ENCODE measurements at places on chromosomes 2 and 18.

DNA sequence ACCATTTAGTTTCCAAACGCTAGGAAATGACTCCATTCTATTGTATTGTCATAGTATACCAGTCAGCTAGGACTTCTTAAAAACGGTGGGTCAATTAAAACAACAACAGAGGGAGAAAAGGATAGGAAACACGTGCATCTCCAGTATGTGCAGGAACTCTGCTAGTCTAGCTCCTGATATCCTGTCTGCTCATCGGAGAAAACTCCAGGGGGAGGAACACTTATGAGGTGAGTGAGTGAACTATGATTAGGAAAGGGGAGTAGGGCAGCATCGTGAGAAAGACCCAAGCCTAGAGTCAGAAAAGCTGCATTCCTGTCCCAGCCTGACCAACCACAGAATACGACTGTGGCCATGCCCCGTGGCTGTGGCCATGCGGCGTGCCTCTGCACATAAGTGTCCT is 34.2 kb downstream of the DTNB start:
- no peak for DNase-seq

GRCh38 chr2:198534756-198535155 is 730.4 kb downstream of the PLCL1 start:
- no peak for DNase-seq

- no peak for DNase-seq
Observed at GRCh38 chr2:174572556-174572955, 25.0 kb downstream of the WIPF1 start.

GRCh38 chr2:61173116-61173515 is 11.1 kb downstream of the C2orf74 start:
- DNase-seq: no peak

DNA sequence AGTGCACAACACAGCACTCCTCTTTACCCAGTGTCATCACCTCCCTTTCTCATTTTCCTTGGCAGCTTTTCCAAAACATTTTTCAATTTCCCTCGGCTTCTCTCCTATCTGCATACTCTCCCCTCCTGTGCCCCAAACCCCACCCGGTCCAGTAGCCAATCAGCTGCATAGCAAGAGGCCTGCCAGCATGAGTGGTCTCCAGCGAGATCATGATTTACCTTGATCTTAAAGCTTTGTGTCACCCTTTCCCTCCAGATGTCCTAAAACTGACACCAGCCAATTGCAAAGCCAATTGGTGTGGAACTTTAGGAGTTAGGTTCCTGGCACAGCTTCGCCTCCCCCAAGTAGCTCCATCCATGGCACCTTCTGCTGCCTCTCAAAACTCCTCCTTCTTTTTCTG is 45.2 kb upstream of the SH3RF3 start:
- DNase-seq: no peak

- no peak for DNase-seq
Observed at GRCh38 chr18:48961547-48961946, 10.8 kb upstream of the SMAD7 start.

DNA sequence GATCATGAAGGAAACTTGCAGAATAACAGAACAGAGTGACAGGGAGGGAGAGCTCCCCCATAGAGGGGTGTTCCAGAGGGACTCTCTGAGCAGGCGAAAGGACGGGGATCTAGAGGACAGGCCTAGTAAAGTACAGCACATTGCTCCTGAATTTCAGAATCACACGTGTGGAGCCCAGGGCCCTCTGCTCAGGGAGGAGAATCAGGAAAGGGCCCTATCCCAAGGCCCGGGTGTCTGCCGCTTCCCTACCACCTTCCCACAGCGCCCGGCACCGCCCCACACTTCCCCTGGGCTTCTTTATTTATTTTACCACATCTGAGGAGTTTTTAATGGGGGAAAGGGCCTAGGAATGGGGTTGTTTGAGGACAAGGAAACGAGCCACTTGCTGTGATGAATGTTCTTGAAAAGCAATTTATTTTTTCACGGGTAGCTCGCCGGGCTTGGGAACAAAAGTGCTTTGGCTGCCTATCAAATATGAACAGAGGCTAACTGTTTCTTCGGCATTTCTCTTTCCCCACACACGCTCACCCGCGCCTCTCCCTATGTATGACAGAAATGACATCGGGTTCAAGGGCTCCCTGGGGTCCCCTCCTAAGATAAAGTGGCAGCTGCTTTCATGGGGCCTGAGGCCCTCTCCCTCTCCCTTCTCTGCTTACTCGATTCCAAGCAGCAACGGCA is 79.3 kb upstream of the GLI2 start:
- no peak for DNase-seq

GRCh38 chr2:152573168-152573567 is 144.1 kb downstream of the PRPF40A start:
- no peak for DNase-seq

DNA sequence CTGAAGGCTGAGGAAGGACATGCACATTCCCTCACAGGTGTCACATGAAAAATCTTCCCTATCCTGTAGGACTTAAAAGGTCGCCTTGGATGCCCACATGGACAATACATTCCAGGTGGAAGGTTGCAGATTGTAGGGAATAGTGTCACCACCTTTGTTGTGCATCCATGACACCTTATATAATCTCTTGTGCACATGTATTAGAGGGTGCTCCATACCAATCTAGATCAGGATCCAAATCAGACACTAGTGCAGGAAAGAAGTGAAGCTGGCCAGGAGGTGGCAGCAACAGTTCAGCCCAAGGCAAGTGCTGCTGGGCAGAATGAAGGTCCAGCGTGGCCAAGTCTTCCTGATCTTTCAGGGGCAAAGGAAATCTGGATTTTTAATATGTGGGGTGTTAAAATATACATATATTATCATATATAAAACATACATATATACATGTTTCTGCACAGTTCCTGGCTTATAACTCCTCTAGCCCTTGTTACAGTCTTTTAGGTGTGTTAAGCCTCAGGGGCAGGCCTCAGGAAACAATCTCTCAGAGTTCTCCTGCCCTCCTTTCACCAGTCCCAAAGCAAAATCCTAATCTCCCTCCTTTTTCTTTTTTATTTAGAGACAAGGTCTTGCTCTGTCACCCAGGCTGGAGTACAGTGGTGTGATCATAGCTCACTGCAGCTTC is 16.6 kb downstream of the NIF3L1 start:
- peak; percentile 71 for DNase-seq

DNA sequence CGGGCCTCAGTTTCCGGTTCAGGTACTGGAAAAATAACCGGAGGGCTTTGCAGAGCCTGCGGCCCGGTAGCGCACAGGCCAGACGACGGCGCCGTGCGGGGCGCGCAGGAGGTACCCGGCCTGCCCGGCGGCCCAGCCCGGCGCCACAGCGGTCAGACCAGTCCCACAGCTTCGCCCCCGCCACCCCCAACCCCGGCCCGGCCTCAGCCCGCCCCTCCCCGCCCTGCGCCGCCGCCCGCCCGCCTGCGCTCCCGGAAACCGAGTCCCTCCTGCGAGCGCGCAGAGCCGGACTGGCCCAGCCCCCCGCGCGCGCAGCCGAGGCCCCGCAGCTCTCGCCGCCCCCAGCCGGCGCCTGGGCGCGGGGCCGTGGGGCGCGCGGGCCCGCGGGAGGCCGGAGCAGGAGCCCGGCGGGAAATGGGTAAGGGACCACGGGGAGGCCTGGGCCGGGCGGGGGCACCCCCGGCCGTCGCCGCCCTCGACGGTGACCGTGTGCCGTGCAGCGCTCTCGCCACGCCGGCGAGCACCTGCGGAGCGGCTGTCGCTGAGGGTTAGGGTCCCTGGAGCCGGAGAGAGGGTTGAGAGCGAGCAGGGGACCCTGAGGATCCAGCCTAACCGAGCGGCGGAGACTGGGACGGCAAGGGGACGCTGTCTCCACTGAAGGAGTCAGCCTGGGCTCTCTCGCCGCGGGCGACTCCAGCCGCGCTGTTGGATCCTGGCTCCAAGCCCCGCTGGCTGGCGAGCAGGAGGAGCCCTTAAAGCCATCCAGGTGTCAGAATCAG is 16.5 kb upstream of the PSD4 start:
- no peak for DNase-seq

- DNase-seq: no peak
Observed at GRCh38 chr2:55923982-55924321, 370 bp upstream of the EFEMP1 start.

DNA sequence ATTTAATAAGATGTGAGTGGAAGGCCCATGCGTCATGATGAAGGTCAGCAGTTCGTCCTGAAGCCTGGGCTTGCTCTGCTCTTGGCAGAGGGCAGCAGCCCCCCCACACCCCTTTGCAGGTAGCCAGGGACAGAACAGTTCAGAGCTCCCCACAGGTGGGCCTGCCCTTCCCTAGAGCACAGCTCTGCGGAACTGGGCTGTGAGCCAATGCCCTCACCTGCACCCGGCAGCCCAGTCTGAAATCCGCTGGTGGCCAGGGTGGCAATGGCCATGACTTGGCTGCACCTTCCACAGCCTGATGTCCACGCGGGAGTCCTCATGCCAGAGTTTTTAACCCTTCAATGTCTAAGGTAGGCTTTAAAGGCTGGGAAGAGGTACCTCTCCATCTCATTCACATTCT is 136.7 kb downstream of the ACKR3 start:
- no peak for DNase-seq

DNA sequence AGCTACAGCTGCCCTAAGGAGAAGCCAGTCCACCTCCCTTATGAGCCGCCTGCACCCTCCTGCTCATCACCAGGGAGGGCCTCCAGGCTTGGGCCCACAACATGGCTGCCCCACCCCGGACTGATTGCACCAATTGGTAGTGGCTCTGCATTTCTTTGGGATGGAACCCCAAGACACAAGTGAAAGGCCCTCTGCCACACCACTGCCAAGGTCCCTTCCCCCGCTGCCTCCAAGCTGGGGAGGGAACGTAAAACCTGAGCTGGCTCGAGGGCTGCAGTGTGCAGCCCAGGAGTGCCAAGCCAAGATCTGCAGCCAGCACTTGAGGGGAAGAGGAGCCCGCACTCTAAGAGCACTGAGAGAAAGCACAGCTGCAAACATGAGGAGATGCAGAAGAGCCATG is 97.3 kb downstream of the EFEMP1 start:
- no peak for DNase-seq

DNA sequence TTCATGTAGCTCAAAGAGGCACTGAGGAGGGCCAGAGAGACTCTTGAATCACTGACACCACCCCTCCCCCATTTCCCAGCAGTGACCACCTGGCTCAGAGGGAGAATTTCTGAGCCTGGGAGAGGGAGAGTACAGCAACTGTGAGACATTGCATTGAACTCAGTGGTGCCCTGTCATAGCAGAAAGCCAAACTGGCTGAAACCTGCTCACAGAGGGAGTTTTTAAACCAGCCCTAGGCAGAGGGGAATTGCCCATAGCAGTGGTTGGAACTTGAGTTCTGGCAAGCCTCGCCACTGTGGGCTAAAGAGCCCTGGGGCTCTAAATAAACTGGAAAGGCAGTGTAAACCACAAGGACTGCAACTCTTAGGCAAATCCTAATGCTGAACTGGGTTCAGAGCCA is 243.1 kb downstream of the ADCYAP1 start:
- DNase-seq: no peak

DNA sequence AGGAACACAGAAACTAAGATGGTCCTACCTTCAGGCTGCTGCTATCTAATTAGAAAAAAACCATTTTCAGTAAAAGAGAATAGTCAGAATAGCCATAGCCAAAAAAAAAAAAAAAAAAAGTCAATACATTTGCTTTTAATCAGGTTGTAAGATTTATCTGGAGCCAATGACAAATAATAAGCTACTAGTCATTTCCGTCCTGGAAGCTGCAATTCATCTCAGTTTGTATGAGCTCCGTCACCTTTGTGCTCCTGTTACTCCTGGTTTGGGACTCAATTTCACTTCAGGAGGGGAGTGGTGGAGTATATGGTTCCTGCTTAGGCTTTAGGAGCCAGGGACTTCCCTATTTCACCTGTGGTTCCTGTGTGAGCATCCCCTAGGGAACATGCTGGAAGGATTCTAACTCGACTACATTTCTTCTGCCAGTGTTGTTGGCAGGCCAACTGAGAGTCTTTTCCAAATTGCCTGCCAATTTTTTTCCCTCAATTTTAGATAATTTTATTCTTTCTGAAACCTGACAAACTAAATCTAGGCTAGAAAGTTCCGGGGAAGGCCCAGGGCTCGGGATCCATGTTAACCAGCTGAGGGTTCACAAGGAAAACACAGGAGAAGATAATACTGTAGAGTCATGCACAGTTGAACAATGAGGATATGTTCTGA is 481.8 kb downstream of the DLGAP1 start:
- DNase-seq: no peak

DNA sequence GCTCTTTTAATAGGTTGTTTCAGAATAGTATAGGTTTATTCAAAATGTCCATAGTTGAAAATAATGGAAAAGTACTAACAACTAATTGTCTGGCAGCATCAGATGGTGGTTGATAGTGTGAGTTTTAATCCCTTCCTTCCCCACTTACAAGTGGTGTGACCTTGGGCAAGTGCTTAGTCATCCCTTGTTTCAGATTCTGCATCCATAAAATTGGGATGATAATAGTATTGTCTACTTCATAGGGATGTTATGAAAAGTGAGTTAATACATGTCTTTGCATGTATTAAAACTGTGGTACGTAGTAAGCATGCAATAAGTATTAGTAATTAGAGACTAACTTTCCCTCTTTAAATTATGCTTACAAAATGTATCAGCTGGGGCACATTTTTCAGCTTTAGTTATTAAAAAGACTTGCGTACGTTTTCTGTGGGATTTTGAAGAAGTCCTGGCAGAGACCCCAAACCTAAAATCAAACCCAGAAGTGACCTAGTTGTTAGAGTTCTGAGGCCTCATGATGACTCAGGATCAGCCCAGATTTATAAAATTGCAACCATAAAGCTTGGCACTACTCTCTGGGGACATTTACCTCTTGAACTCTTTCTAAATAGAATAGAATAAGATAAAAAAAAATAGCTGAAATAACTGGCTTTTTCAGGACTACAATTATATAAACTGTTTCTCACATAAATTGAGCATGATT is 8.6 kb downstream of the ITGA4 start:
- peak; percentile 19 for DNase-seq

GRCh38 chr2:217329023-217329431 is 469.2 kb upstream of the TNP1 start:
- DNase-seq: no peak

GRCh38 chr2:709138-709765 is 32.0 kb upstream of the TMEM18 start:
- DNase-seq: peak; percentile 78

DNA sequence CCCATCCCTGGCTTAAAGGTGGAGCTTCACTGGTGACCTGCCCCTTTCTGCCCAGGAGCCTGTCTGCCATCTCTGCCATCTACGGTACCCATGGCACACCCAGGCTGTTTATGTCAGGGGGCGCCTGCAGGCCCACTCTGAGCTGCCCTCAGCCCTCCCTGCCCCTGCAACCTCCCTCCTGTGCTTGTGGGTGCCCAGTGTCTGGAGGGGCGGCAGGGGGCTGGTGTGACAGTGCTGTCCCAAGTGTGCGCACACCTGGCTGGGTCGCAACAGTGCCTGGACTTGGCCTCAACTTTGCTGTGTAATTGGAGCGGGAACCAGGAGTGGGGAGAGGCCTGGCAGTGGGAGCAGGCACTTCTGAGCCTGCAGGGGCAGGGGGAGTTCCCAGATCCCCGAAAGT is 102.4 kb downstream of the ALMS1 start:
- DNase-seq: no peak

- DNase-seq: no peak
Observed at GRCh38 chr18:37846996-37847395, 281.4 kb upstream of the CELF4 start.

DNA sequence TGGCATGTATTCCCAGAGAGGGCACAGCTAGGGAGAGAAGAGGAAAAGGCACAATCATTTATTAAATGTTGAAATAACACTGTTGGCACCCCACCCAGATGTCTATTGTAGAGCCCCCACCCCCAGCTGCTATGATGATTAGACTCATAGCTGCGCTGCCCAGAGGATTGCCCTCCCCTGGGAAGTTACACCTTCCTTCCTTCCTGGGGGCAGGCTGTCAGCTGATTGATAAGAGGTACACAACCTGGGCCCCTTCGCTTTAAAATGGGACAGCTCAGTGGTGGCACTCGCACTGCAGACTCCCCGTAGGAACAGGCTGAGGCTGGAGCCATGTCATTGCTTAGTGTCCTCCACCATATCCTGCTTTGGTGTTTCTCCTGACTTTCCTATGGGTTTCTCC is 18.1 kb downstream of the TEX51 start:
- no peak for DNase-seq

All from femur (tissue), 1 donor.